Muscle of leg (tissue), 16 donors: ENCODE measurements at places on chromosomes 5 and 9. TPM values are rescaled to one million over a fixed set of nuclear protein-coding genes. Genes with fewer than 3 reads are reported as not detected.

GRCh38 chr5:80146046-80146445 is 109.8 kb downstream of the SERINC5 start:
- no peak overlapping the region for H3K4me3 ChIP-seq
- peaks cover 45% of the 10 kb centered on the region for H3K36me3 ChIP-seq
- peak; percentile 67 for DNase-seq
- peaks cover 20% of the 10 kb centered on the region for H3K4me1 ChIP-seq

GRCh38 chr9:133716564-133717112 is 21.5 kb downstream of the SARDH start:
- peak; percentile 80 for DNase-seq
- peaks cover 2% of the 10 kb centered on the region for H3K27me3 ChIP-seq
- H3K4me1 ChIP-seq, result peaks cover 50% of the 10 kb centered on the region
- H3K36me3 ChIP-seq, result no peaks in the 10 kb centered on the region
- H3K4me3 ChIP-seq, result no peak overlapping the region

DNA sequence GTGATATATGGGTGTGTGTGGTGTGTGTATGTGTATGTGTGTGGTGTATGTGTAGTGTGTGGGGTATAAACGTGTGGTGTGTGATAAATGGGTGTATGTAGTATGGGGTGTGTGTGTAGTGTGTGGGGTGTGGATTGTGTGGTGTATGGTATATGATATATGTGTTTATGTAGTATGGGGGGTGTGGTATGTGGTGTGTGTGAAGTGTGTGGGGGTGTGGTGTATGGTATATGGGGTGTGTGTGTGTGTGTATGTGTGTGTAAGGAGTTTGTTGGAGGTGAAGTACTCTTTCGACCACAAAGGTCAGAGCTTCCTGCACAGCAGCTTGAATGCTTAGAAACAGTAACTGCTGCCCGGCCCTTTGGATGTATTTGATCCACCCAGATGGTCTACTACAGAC is 145.2 kb upstream of the IQGAP2 start:
- H3K27me3 ChIP-seq, result no peaks in the 10 kb centered on the region
- no peak overlapping the region for H3K27ac ChIP-seq
- no peak overlapping the region for H3K4me3 ChIP-seq

- no peak overlapping the region for H3K4me3 ChIP-seq
- DNase-seq, result no peak
- H3K27me3 ChIP-seq, result peaks cover 2% of the 10 kb centered on the region
These were observed 4.6 kb upstream of the RNU6ATAC start for GRCh38 chr9:134168757-134169550.

DNA sequence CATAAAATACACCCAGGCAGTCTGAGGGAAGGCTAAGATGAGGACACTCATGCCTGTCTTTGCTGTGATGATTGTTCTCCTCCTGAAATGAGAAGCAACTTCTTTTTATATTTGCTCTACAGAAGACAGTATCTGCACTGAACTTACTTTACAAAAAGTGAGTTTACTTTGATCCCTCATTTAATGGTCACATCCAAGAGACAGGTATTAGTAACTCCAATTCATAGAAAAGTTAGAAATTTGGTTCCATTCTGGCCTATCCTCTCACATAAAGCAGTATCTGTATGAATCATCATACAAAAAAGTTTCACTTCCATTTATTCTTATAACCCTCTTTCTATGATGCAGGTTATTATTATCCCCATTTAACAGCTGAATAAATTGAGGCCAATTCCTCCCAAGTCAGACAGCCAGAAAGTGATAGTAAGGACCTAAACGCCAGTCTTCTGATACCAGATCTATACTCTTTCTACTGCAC is 15.2 kb downstream of the TSTD2 start:
- H3K4me3 ChIP-seq, result no peak overlapping the region
- no peak overlapping the region for H3K27ac ChIP-seq
- no peak for DNase-seq
- no peaks in the 10 kb centered on the region for H3K27me3 ChIP-seq
- peaks cover 29% of the 10 kb centered on the region for H3K36me3 ChIP-seq

- no peak overlapping the region for H3K27ac ChIP-seq
- no peaks in the 10 kb centered on the region for H3K27me3 ChIP-seq
- H3K4me3 ChIP-seq, result no peak overlapping the region
- no peak for DNase-seq
These were observed 22.4 kb upstream of the CAVIN4 start for GRCh38 chr9:100555471-100555870.

DNA sequence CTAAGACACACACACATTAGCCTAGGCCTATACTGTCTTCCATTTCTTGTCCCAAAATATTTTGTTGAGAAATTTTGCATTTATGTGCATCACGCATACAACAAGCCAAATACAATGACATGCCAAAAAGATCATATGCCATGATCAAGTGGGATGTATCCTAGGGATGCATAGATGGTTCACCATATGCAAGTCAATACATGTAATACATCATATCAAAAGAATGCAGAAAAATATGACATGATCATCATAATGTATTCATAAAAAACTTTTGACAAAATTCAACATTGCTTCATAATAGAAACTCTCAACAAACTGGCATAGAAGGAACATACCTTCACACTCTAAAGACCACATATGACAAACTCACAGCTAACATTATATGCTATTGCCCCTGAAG is 5.8 kb upstream of the FAM81B start:
- H3K27me3 ChIP-seq, result no peaks in the 10 kb centered on the region
- no peak overlapping the region for H3K27ac ChIP-seq
- DNase-seq, result no peak
- H3K4me3 ChIP-seq, result no peak overlapping the region
- H3K36me3 ChIP-seq, result no peaks in the 10 kb centered on the region

DNA sequence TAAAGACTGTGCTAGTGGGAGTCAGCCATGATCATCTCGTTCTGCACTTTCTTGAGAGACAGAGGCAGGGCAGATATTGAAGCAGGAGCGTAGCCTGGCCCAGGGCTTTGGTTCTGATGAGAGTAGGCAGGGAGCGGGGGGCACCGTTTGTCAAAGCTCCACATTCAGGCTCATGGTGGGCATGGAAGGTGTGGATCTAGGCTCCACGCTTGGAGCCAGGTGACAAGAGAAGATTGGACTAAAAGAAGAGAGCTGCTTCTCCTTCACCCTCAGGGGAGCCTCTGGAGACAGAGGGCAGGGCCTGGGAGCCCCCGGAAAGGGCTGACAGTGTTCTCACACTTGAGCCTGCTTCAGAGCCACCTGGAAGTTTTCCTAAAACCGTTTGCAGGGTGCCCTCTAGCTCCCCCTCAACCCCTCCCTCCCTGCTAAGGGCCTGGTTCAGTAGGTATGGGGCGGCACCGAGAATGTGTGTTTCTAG is 24.7 kb upstream of the FCN2 start:
- no peaks in the 10 kb centered on the region for H3K36me3 ChIP-seq
- H3K4me3 ChIP-seq, result no peak overlapping the region
- H3K27ac ChIP-seq, result no peak overlapping the region

GRCh38 chr9:89204801-89205200 is 26.2 kb upstream of the SHC3 start:
- H3K4me1 ChIP-seq, result no peaks in the 10 kb centered on the region
- no peaks in the 10 kb centered on the region for H3K27me3 ChIP-seq
- DNase-seq, result no peak
- H3K27ac ChIP-seq, result no peak overlapping the region

DNA sequence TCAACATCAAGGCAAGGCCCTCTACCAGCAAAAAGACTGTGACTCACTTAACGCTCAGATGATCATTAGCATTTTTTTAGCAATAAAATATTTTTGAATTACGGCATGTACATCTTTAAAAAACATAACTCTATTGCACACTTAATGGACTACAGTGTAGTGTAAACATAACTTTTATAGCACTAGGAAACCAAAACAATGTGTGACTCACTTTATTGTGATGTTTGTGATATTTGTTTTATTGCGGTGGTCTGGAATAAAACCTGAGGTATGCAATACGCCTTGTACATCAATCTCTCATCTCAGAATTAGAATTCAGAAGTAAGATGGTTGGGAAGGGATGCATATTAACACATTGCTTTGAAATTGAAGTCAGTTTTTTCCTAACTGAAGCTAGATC is 106.9 kb upstream of the PTCH1 start:
- H3K27ac ChIP-seq, result no peak overlapping the region
- H3K4me1 ChIP-seq, result peaks cover 4% of the 10 kb centered on the region
- no peak for DNase-seq

DNA sequence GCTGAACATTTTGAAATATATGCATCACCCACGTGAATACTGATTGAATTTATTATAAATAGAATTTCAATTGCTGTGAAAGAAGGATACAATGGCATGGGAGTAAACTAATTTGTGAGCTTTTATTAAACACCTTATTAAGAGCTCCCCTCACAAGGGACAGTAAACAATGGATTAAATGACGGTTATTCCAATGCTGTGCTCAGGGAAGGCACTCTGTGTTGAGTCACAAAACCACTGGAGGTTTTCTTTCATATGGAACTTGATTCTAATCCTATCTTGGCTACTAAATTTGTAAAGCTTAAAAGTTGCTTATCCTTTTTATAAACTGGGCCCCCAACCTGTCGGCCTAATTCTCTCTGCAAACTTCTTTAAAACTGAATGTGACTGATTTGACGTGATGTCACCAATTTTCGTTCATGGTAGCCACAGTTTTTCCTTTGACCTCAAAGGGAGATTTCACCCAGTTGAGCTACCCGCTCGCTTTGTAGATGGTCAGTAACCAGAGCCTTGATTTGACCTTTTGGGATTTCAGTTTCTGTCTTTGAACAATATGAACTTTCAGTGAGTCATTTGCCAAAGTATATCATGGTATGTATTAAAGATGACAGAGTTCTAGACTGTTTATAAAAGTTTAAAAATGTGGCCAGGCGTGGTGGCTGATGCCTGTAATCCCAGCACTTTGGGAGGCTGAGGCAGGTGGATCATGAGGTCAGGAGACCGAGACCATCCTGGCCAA is 61.3 kb upstream of the PIK3R1 start:
- no peaks in the 10 kb centered on the region for H3K27me3 ChIP-seq
- H3K36me3 ChIP-seq, result no peaks in the 10 kb centered on the region
- H3K4me3 ChIP-seq, result no peak overlapping the region
- no peak for DNase-seq
- no peak overlapping the region for H3K27ac ChIP-seq

DNA sequence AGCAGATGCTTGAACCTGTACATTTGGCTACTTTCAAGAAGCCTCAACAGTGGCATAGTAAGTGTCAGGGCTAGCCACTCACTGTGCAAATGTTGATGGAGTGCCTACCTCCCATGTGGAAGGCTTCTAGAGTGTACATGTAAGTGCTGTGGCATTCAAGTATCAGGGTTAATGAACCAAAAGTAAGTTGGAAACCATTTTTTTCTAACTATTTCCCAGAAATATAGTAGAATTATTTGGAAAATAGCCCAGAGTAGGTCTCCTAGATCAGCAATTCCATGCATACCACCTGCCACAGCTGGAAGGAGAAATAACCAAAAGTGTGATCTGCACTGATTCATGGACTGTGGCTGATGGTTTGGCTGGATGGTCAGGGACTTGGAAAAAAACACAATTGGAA is 53.3 kb downstream of the FOXD1 start:
- H3K27ac ChIP-seq, result no peak overlapping the region
- no peaks in the 10 kb centered on the region for H3K36me3 ChIP-seq
- H3K4me1 ChIP-seq, result no peaks in the 10 kb centered on the region
- peaks cover 2% of the 10 kb centered on the region for H3K27me3 ChIP-seq
- no peak overlapping the region for H3K4me3 ChIP-seq

DNA sequence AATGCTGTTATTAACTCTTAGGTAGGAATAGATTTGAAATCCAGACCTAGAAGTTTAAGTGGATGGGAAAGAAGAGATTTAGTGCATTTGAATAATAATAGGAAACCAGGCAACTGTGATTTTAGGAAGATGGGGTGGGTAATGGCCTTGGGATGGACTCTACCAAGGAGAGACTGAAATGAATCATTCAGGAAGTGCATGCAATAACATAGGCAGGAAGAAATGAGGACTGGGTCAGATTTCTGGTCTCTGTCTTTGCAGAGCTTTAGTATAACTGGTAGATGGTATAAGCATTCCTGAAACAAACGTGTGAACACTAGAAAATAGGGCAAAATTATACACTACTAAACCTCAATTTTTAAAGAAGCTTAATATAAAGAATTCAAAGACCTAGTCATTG is 274.4 kb upstream of the CLINT1 start:
- DNase-seq, result no peak
- no peak overlapping the region for H3K27ac ChIP-seq
- H3K36me3 ChIP-seq, result no peaks in the 10 kb centered on the region
- peaks cover 4% of the 10 kb centered on the region for H3K4me1 ChIP-seq

- H3K36me3 ChIP-seq, result no peaks in the 10 kb centered on the region
- H3K4me3 ChIP-seq, result no peak overlapping the region
- no peak for DNase-seq
- H3K27me3 ChIP-seq, result no peaks in the 10 kb centered on the region
- H3K27ac ChIP-seq, result no peak overlapping the region
These were observed 202.6 kb downstream of the NR3C1 start for GRCh38 chr5:143200781-143201398.

GRCh38 chr5:180172447-180173197 is 36.4 kb downstream of the RASGEF1C start:
- H3K27ac ChIP-seq, result peak overlapping the region; percentile 42
- no peaks in the 10 kb centered on the region for H3K27me3 ChIP-seq
- peaks cover 75% of the 10 kb centered on the region for H3K4me1 ChIP-seq
- DNase-seq, result peak; percentile 70
- no peak overlapping the region for H3K4me3 ChIP-seq

- peaks cover 12% of the 10 kb centered on the region for H3K36me3 ChIP-seq
- DNase-seq, result peak; percentile 49
- no peak overlapping the region for H3K27ac ChIP-seq
These were observed 59.4 kb downstream of the DAP start for GRCh38 chr5:10701567-10702039.

DNA sequence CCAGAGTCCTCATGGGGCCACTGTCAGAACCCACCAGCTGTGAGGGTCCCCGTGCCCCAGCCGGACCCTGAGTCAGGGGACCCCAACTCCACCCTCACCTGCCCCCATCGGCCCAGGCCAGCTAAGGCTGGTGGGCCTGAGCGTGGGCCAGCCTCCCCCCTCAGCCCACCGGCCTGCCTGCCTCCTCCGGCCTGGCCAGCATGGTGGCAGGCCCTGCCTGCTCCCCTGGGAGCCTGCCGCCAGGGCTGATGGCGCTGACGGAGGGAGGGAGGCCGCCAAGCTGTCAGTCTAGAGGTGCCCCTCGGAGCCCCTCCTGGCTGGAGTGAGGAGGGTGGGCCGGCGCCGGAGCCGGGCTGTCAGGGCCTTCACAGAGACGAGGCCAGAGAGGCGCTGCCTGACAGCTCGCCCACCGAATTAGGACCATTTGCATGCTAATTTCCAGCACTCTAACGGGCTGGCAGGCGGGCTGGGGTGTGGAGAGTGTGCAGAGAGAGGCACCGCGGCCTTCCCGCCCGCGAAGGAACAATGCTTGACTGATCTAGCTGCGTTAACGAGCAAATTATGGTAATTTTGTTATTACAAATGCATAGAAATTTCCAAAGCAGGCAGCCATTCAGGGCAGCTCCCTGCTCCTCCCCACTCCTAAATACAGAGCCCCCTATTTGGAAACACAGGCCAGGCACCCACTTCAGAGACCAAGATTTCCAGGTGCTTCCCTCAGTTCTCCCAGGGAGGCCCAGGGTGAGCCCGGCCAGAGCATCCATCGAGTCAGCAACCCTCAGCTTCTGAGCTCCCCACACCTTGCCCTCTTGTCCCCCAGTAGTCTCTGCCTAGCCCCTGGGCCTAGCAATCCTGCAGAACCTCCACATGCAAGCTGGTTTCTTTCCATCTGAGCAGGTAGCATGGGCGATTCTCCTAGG is 169.3 kb downstream of the PAX5 start:
- peaks cover 66% of the 10 kb centered on the region for H3K27me3 ChIP-seq
- no peak overlapping the region for H3K4me3 ChIP-seq
- no peak overlapping the region for H3K27ac ChIP-seq
- H3K36me3 ChIP-seq, result no peaks in the 10 kb centered on the region

The NR4A3 gene
- 0.97 TPM for polyA plus RNA-seq

The STPG3 gene
- polyA plus RNA-seq, result 0.79 TPM

The SLC6A3 gene
- polyA plus RNA-seq, result 0.11 TPM

The SLC36A2 gene
- not detected for polyA plus RNA-seq

The CDH9 gene
- not detected for polyA plus RNA-seq

The GAS1 gene
- 69.5 TPM for polyA plus RNA-seq

The TRPM6 gene
- polyA plus RNA-seq, result 0.09 TPM

The SLC31A2 gene
- polyA plus RNA-seq, result 2.2 TPM

The EQTN gene
- not detected for polyA plus RNA-seq
